SIG-M5 (cell line): ENCODE measurements at places on chromosomes 1 and 21.

GRCh38 chr1:114108751-114109255 lies 44.9 kb downstream of the SYT6 start:
- DNase-seq: no peak

DNA sequence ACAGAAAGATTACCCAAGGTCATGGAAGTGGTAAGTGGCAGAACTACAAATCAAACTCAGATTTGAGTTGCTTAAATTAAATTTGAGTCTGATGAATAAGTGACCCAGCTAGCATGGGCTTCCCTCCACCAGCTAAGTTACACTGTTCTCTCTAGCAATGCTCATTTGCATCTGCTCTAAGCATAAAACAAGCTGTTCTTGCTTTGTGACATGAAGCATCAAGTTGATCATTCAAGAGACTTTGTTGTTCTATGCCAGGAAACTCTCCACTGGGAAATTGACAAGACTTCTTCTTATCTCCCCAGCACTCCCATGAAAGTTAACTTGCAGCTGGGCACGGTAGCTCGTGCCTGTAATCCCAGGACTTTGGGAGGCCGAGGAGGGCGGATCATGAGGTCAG lies 49.0 kb downstream of the SERBP1 start:
- DNase-seq: no peak

DNA sequence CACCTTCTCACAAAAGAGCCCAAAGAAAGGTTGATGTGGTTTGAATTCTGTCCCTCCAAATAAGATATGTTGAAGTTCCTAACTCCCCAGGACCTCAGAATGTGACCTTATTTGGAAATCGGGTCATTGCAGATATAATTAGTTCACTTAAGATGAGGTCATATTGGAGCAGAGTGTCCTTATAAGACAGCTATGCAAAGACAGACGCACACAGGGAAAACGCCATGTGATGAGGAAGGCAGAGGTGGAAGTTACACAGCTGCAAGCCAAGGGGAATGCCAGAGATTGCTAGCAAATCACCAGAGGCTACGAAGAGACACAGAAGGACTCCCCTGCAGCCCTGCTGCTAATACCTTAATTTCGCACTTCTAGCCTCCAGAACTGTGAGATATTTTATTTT lies 5.2 kb upstream of the ABCB10 start:
- DNase-seq: no peak

DNA sequence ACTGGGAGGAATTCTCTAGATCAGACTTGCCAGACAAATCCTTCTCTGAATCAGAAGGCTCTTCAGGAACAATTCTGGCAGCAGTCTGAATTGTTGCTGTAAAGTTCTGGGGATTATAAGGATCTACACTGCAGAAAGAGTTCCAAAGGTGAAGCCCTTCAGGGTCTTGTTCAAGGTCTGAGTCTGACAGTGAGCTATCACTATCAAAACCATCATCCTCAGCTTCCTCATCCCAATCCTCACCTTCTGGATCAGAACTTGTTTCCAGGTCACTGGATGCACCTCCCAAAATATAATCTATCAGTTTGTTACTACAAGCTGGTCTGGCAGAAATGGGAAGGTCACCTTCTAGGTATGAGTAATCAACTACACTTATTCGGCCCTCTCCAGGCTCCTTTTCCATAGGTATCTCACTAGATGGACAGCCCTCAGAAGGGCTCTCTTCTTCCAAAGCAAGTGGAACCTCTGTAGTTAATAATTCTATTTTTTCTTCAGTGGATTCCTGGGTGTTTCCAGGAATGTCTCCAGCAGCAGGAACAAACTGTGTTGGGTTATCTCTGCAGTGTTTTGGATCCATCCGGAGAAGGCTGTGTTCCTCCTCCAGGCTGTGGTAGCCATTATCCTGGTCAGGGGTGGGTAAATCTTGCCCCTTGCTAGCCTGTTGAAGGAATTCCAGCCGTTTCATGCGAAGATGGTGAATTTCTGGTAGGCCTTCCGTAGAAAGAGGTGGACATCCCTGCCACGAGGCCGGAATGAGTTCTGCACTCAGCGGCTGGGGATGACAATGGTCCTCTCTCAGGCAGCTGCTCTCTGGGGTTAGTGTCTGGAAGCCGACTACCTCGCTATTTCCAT lies 1.6 kb downstream of the PPP1R15B start:
- no peak for DNase-seq

DNA sequence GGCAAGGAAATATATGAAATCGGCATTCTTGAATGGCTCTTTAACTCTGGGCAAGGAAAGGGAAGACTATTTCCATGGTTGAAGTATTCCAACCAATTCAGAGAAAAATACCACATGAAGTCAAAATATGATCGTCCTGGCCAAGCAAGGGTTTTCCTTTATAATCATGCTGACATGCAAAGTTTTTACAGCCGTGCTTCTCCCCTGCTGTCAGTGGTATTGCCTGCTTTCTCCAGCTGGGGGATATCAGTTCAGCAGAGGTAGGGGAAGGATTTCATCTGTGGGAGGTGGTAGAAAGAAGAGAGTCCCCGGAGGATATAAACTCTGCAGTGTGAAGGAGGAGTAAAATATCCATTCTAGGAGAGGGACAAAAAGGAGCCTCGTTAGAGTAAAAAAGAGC lies 322.8 kb downstream of the PAPPA2 start:
- DNase-seq: no peak

GRCh38 chr1:115245227-115245626 lies 92.8 kb downstream of the NGF start:
- DNase-seq: no peak

DNA sequence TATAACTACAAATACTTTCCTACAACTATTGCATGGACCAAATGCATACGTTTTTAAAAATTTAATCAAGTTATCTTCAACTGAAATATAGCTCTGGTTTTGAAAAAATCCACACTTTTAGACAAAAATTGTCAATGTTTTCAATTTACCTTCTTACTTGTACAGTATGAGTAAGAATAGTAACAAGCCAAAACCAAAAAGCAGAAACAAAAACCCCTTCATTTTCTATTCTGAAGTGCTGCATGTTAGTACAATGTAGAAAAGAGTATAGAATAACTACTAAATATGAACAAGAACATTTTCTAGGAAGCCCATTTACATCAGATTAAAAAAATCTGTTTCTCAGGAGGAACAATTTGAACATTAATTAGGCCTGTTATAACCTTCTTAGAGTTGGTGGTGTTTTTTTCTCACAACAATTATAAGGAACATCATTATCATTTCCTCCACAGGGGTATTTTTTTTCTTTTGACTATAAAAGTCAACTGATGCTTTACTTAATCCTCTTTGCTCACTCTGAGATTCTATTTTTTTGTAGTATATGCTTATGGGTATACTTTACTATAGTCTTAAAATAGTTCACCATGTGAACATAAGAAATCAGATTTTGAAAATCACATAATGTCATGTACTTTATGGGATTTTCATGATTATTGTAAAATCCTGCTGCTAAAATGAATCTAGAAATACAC lies 475.4 kb downstream of the PTBP2 start:
- DNase-seq: no peak

- DNase-seq: no peak
Observed at GRCh38 chr1:75129660-75129982, 4.6 kb upstream of the LHX8 start.

GRCh38 chr1:115670476-115671175 lies 28.9 kb downstream of the VANGL1 start:
- DNase-seq: no peak

DNA sequence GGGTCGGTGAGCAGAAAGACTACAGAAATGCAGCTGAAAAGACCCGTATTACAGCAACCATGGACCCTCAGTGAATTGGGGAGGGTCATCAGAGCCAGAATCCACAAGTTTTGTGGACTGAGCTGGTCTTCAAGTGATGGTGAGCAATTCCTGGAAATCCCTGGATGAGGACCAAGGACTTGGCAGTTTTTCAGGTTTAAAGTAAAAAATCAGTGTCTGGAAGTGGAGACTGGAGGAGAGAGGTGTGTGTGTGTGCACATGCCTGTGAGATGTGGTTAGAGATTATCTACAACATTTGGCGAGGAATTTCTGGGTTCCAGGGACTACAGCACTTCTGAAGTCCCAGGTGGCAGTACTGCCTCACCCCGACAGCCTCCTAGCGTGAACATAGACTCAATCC lies 56.4 kb downstream of the KIRREL1 start:
- no peak for DNase-seq

- DNase-seq: no peak
Observed at GRCh38 chr1:228416217-228416933, at the start of gene TRIM17. TSS of gene TRIM17 (minus strand) at chr1:228416861. CDS start at chr1:228415072, 1,789 bp downstream.

DNA sequence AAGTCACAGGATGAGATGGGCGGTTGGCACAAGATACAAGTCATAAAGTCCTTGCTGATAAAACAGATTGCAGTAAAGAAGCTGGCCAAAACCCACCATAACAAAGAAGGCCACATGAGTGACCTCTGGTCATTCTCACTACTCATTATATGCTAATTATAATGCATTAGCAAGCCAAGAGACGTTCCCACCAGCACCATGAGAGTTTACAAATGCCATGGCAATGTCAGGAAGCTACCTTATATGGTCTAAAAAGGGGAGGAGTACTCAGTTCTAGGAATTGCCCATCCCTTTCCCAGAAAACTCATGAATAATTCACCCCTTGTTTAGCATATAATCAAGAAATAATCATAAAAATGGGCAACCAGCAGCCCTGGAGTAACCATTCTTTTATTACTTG lies 74.9 kb upstream of the APP start:
- DNase-seq: no peak

DNA sequence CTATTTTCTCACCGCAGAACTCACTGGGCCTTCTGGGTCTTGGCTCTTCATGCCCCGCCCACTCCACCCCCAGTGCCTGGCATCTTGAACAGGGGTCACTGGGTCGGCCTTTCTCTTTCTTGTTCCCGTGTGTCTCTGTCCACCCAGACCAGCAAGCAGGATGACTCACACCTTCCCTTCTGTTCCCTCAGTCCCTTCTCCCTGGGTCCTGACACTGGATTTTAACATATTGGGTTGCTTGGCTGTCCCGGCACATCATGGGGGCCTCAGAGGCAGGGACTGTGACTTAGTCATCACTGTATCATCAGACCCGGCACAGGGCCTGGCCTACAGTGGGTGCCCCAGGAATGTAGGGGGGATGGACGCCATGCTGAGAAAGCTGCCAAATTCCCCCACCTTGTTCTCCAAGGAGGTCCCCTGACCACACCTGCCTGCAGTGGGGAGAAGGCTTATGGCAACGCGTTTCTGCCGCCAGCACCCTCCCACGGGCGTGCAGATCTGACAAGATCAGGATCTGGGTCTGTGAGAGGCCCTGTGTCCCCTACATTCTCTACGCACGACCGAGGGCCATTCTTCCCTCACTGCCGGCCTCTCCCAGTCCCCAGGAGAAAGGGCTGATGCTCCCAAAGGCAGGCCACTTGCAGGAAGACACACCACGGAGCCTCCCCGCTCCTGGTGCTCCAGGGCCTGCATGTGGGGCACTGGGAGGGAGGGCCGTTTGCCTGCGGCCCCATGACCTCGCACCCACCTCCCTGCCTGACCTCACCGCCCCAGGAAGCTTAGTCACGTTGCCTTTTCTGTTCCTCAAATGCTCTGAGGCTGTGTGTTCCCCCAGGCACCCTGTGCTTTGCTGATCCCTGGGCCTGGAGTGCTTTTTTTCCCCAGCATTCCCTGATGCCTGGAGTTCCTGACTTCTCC lies 157.2 kb upstream of the TMEM51 start:
- DNase-seq: no peak

DNA sequence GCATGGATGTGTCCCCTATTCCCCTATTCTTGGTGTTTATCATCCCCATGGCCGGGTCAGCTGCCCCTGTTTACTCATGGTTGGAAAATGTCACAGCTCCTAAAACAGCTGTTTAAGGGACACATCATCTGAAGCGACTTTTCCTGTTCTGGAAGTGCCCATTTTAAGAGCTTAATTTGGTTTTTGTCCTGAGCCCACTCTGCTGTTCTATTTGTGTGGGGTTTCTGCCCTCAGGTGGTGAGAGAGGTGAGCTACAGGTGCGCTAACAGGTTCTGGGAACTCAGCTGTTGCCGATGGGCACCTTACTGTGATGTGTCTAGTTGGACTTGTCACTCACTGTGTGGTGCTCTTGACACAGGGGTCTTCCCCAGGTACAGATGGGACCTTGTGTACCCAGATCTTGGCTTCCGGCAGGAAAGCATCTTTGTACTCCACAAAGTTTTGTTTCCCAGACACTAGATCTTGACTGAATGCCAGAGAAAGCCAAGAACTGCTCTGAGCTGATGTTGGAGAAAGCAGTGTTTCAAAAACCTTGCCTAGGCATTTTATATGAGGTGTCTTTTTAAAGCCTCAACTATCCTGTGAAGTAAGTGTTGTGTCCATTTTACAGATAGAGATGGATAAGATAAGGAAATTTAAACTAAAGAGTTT lies 59.0 kb upstream of the CD1D start:
- no peak for DNase-seq

DNA sequence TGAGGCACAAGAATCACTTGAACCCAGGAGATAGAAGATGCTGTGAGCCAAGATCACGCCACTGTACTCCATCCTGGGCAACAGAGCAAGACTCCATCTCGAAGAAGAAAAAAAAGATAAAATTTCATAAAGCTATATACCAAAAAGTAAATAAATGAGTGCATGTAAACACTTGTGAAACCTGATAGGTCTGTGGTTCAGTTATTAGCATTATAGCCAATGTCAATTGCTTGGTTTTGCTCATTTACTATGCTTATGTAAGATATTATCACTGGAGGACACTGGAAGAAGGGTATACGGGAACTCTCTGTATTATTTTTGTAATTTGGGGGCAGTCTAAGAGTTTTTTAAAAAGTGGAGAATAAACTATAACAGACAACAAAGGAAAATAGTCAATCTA lies 17.7 kb upstream of the TAL1 start:
- DNase-seq: no peak

DNA sequence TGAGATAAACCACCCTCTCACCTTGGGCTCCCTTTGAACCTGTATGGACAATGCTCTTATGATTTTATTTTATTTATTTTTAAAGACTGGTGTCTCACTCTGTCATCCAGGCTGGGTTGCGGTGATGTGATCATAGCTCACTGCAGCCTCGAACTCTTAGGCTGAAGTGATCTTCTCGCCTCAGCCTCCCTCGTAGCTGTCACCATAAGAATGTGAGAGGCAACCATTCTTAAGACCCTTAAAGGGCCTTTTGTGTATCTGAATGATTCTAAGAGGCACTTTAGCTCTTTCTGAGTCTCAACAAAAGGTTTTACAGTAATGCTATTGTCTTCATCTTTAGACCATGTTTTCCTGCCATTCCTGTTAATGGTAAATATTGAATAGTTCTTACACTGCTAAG lies 67.0 kb downstream of the IVNS1ABP start:
- DNase-seq: no peak

DNA sequence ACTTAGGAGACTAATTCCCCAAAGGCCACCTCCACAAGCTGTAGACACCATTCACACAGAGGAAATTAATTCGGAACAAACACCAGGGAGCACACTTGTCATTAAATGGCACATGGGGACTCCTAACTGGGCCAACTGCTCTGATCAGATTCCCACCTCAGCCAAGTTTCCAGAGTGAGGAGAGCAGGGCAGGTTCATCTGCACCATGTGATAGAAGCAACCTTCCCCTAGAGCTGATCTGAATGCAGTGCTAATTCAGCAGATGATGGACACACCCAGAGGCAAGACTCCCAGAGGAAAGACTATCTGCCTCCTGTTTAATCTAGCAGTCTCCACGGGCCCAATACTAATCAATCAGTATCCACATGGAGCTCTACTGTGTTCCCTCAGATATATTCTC lies 147.0 kb downstream of the VAV3 start:
- no peak for DNase-seq

GRCh38 chr1:29636936-29637335 lies 400.6 kb downstream of the PTPRU start:
- no peak for DNase-seq

GRCh38 chr1:156796340-156797097 lies 20.1 kb downstream of the SH2D2A start:
- DNase-seq: no peak

- no peak for DNase-seq
Observed at GRCh38 chr1:213830371-213830770, 157.4 kb upstream of the PROX1 start.
